T1000 (cell line): ENCODE measurements at places on chromosomes 13 and 19.

DNA sequence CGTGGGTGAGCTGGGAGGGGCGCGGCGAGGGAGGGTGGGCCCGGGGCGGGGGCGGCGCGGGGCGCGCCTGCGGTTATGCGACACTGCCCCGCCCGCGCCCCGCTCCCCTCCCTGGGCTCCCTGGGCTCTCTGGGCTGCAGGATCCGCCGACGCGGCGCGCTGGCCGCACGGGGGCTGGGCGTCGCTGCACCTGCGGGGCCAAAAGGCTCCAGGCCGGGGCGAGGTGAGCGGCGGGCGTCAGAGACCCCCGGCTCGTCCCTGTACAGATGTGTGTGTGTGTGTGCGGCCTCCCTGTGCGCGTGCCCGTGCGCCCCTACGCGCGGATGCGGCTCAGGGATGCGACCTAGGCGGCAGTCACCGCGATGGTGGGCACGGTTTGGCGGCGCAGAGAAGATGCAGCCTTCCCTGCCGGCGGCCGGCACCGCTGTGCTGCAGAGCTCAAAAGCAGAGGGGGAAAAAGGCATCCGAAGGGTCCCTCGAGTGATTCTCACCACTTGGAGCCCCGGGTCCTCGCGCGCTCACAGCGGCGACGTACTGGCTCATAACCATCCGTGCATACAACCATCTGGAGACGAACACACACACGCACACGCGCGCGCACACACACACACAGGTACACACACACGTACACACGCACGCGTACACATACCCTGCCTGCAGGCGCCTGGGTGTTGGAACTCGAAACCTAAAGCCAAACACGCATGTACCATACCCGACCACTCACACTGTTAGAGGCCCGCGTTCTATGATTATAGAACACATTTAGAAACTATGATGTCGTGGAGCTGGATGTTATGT lies 709 bp downstream of the ATP8A2 start:
- DNase-seq, result no peak

- no peak for DNase-seq
These were observed 80.8 kb downstream of the KL start for GRCh38 chr13:33096886-33097605.

GRCh38 chr13:76764916-76765315 lies 121.3 kb downstream of the KCTD12 start:
- no peak for DNase-seq

DNA sequence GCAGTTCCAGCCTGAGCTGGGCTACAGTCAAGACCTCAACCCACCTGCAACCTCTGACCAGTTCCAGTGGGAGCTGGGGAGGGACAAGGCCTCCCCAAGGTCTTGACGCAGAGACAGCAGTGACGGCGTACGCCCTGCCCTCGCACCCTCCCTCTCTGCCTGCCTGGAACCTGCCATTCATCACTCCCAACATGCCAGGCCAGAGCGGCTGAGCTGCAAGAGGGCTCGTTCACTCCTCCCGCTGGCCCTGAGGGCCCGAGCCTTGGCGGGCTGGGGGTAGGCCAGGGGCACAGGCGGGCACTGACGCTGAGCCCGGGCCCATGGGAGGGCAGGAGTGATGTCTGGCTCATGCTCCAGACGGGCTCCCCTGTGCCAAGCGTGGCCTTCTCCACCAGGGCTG lies 8.2 kb downstream of the NDUFA11 start:
- no peak for DNase-seq
